ENCODE measurements at places on chromosomes 11 and 22.
A peak's percentile ranks its signal among the peaks of the same experiment; 100 is the strongest.

DNA sequence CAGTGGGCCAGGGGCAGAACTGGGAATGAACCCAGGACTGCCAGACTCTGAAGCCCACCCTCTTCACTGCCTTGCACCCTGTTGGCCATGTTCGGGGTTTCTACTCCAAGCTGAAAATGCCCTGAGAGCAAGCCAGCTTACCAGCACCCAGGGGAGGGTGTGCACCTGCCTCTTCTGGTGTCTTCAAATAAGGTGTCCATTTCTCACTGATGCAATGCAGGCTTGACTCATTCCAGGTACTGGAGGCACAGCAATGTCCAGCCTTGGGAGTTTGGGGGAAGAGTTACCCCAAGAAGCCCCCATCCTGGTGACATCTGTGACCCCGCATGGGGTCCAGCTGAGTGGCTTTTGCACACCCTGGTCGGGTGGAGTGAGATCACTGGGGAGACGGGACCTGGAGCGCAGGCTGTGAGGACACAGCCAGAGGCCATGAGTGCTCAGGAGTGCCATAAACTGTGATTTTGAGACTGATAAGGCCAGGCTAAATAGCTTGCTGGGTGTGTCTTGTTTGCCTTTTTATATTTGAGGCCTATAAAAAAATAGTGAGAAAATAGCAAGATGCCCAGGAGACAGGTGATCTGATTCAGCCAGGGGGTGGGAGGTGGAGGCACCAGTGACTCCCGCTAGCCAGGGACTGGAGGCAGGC lies 4.6 kb upstream of the CERK start:
- no peak for DNase-seq

GRCh38 chr22:38298312-38299005 lies 18.8 kb downstream of the CSNK1E start:
- peak; percentile 56 for DNase-seq

DNA sequence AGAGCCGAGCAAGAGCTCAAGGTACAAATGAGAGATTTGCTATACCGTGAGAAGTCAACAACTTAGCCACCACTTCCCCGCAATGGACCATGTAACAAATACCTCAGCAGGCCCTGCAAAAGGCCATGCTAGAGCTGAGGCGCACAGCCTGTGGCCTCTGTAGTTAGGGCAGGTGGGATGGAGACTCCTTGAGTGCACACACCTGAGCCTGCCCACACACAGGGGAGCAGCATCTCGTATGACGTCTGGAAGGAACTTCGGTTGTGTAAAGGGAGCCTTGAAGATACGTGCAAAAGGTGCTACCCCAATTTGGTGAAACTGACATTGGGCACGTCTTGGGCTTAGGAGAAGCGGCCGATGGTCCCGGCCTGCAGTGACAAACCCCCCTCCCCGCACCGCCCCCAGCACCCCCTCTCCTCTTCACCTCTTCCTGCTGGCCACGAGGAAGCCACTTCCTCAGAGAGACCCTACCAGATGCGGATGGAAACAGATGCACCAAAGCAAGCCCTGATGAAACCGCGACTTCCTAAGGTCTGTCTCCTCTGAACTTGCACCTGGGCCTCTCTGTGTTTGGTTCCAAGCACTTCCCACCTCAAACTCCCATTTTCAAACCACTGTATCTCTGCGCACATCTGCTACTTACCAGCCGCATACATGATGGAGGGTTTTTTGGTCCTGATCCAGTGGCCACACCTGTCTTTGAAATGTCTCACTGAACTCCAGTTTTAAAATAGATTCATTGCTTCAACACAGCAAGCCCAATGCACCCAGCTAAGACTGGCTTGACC lies 10.6 kb downstream of the CDPF1 start:
- no peak for DNase-seq

DNA sequence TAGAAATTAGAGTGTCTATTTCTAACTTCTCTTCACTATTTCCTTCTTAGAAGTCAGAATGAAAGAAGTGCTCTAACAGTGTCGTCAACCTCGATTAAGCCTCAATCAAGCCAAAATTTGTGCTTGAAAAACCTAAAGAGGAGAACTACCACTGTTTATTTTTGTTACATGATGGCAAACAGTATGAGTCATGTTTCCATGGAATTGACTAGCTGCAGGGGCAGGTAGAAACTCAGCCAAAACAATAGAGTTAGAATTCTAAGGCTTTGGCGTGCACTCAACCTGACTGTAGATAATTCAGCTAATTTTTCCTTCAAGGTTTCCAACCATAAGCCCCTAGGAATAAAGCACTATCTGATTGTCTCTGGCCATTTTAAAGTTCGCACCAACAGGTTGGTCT lies 415.9 kb downstream of the ETS1 start:
- no peak for DNase-seq

- peak; percentile 73 for DNase-seq
Observed at GRCh38 chr11:128179039-128179438, 408.3 kb downstream of the ETS1 start.

- peak; percentile 44 for DNase-seq
Observed at GRCh38 chr11:10674911-10675440, 18.6 kb downstream of the IRAG1 start.

Data from fibroblast of gingiva (primary cell).